Caudate nucleus (tissue), 63 donors: ENCODE measurements at places on chromosomes 1 and 21.

- DNase-seq, result no peak
These were observed 2.3 kb upstream of the ADARB1 start for GRCh38 chr21:45071874-45072737.

DNA sequence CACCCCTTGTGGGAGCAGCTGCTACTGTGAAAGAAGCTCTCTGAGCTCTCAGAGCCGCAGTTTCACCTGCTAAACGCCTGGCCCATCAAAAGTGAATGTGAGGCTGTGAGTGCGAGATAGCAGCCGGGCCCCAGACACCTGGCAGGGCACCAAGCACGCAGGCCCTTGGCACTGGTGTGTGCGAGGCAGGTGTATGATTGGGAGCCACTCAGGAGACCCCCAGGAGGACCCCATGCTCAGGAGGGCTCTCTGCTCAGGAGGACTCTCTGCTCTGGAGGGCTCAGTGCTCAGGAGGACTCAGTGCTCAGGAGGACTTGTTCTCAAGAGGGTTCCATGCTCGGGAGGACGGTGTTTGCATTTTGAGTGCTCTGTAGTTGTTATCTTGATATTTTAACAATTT is 14.3 kb upstream of the ADARB1 start:
- DNase-seq, result no peak

- DNase-seq, result no peak
These were observed 655 bp upstream of the KIRREL1 start for GRCh38 chr1:157992833-157993146.

DNA sequence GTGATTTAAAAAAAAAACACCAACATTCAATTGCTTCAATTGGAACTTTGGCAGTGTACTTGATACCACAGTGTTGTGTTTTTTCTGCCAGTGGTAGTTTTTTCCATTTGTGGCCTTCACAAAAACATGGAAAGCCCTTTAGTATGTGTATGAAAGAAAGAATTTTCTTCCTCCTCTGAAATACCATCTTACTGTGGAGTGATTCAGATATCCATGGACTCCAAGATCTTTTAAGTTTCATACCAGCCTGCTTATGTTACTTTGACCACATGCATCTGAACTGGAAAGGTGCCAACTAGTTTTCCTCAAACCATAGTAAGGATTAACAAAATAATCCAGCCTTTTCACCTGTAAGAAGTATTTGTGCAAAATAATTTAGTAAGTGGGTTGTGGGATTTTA is 3.4 kb downstream of the PPP2R5A start:
- no peak for DNase-seq

DNA sequence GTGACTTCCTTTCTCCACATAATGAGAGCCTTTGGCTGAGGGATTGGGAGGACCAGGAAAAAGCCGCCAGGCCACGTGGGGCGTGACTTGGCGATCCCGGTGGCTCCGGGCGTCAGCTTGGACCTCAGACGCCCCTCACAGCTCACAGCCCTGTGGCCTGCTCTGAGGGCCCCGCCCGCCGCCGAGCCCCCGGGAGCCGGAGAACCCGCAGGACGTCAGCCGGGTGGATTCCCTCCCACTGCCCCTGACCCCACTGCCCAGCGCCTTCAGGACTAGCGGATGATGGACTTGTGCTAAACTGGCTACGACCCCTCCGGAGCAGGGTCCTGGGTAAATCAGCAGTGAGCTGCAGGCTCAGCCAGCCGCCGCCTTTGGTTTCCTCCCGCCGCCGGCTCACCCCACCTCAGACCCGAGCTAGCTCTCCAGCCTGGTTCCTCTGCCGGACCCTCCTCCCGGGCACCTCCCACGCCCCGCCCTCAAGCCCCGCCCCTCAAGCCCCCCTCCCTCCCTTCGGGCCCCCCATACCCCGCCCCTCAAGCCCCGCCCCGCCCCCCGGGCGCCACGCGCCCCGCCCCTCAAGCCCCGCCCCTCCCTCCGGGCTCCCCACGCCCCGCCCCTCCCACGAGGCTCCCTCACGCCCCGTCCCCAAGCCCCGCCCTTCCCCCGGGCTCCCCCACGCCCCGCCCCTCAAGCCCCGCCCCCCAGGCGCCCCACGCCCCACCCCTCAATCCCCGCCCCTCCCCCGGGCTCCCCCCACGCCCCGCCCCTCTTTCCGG is 10.0 kb upstream of the FAAP20 start:
- no peak for DNase-seq
